ENCODE measurements at places on chromosomes 16 and 17.
A peak's percentile ranks its signal among the peaks of the same experiment; 100 is the strongest.

GRCh38 chr16:50719401-50720337, 22.2 kb upstream of the CYLD start:
- DNase-seq: no peak

- no peak for DNase-seq
Measured at GRCh38 chr16:54579106-54579728, 292.6 kb upstream of the IRX3 start.

GRCh38 chr17:30950669-30951399, 20.0 kb upstream of the RNF135 start:
- DNase-seq: no peak

DNA sequence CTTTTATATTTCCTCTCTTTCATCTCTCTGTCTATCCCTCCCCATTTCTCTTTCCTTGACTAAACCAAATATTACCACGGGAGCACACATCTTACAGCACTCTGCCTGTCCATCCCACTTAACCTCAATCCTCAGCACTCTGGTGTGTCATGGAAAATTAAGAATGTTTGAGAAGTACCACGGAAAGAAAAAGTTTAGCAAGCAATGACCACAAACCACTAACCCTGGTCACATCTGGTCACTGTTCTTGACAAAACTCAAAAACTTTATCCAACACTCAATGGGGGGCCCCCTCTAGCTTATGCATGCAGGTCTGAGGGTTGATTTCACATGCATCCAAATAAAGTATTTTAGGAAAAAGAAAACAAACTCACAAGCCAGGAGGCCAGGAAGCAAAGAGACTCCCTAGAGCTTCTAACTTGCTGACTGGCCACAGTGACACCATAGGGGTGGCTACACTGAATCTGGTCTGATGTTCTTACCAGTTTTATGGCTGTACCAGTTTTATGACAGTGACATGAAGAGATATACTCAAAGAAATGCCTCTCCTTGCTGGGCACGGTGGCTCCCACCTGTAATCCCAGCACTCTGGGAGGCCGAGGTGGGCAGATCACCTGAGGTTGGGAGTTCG, 229.2 kb downstream of the STX8 start:
- no peak for DNase-seq

GRCh38 chr17:36602924-36603384, 1.6 kb downstream of the MRM1 start:
- no peak for DNase-seq

DNA sequence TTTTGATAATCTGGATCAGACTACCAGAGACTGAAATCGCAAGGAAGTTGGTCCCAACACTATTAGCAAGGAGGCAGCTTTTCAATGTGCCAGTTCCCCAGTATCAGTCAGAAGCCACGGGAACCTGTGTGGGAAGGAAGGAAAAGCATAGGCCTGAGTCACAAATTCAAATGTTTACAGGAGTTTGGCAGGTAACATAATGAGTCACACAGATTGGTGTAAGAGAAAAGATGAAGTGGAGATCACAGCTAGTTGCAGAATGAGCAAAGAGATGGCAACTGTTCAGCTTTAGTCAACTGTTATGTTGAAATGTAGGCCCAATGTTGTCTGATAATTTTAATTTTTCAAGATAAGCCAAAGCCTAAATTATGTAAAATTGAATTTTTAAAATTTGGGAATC, 28.1 kb upstream of the ITGA2B start:
- no peak for DNase-seq

- DNase-seq: no peak
Measured at GRCh38 chr17:78917451-78918275, 7.5 kb downstream of the TIMP2 start.

- no peak for DNase-seq
Measured at GRCh38 chr16:53712065-53712464, 8.1 kb downstream of the FTO start.

DNA sequence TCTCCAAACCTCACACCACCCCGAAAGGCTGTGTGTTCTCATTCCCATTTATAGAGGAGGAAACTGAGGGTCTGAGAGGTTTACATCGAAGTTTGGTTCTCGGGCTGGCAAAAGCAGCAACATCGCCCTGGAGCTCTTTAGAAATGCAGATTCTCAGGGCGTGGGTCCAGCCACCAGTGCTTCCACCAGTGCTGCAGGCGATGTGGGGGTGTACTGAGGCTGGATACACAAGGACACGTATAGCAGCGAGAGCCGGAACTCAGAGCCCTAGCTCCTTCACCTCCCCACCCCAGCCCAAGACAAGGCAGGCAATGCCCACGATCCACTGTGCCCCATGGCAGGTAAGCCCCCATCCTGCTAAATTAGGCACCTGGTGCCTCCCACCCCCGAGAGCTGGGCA, 5.9 kb downstream of the GPRC5B start:
- no peak for DNase-seq

DNA sequence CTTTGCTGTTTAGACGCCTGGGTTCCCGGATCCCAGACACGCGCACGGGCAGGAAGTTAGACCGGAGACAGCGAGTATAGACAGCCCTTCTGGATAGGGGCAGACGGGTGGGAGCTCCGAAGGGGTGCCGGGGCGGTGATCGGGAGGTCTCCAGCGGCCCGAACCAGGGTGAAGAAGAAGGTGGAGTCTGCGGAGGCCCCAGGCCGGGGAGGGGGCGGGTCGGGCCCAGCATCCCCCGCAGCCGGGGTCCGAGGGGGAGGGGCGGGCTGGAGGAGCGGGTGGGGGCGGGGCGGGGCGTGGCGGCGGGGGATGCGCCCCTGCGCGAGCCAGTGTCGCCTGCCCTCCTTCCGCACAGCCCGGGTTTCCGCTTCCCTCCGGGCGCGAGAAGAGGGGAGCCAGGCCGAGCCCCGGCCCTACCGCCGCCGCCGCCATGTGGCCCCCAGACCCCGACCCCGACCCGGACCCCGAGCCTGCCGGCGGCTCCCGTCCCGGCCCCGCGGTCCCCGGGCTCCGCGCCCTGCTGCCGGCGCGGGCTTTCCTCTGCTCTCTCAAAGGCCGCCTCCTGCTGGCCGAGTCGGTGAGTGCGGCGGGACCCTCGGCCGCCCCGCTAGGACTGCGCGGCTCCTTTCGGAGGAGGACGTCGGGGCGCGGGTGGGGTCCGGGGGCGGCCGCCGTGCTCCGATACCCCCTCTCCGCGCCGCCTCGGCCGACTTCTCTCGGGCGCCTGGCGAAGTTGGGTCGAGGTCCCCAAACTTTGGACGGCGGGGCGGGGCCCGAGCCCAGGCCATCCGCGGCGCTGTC, at the start of gene CMTM3:
TSS of gene CMTM3 (plus strand) at position 329 of the 801 bp plus-strand sequence. CDS start at position 431, 102 bp downstream.
- DNase-seq: no peak

GRCh38 chr17:77606865-77607210, 351.7 kb upstream of the TNRC6C start:
- no peak for DNase-seq

DNA sequence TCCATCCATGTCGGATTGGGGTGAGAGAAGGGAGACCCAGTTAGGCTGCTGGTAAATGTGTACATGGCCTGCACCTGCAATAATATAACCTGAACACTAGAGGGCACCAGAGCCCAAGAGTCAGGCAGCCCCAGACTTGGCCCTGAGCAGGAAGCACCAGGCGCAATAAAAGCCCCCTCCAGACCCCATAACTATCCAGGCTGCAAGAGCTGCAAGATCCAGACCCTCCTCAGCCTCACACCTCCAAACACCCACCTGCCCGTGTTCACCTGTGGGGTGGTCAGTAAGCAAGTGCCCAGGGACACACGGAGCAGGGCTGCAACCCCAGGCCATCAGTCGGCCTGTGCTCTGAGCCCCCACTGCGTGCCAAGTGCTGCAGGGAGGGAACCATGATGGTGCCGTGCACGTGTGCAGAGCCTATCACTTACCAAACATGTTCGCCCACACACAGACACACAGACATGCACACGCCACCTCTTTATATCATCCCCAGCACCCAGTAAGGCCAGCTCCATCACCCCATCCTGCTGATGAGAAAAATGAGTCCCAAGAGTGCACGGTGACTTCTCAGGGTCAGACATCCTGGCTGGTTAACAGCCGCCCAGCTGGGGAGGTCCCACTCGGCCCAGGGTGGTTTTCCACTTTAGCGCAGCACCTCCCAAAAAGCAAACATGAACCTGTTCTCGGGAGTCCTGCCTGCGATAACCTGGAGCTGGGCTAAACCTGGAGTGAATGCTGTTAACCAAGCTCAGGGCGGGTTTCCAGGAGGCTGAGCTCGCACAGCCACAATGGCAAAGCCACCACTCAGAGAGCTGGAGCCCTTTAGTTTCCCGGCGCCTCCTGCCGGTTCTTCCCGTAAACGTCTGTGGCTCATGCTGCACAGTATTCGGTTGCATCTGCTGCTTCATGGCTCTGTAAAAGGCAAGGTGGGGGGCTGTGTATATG, 439.8 kb downstream of the SOX9 start:
- no peak for DNase-seq

- DNase-seq: no peak
Measured at GRCh38 chr16:1607971-1608370, 3.9 kb downstream of the IFT140 start.

DNA sequence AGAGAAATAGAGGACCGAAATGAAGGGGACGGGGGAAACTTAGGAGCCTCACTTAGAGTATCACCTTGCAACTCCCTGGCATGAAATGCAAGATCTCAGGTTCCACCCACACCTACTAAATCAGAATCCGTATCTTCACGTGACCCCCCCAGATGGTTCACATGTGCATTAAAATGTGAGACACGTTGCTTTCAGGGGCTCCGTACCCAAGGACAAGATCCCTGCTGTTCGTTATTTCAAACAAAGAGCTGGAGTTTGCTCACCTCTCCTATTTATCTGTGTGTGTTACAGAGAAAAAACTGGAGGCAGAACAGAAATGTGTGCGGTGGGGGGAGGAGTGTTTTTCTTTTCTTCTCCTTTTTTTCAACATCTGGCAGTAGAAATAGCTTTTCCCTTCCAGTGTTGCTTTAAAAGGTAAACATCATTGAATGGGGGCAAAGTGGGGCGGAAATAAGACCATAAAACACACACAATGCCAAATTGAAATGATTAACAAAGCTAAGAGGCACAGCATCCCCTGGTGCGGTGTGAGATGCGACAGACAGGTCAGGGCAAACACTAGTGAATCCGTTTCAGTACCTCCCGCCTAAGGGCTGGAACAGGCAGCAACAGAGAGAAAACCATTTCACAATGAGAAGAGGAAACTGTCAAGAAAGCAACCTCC, 145.4 kb downstream of the SOX9 start:
- no peak for DNase-seq

DNA sequence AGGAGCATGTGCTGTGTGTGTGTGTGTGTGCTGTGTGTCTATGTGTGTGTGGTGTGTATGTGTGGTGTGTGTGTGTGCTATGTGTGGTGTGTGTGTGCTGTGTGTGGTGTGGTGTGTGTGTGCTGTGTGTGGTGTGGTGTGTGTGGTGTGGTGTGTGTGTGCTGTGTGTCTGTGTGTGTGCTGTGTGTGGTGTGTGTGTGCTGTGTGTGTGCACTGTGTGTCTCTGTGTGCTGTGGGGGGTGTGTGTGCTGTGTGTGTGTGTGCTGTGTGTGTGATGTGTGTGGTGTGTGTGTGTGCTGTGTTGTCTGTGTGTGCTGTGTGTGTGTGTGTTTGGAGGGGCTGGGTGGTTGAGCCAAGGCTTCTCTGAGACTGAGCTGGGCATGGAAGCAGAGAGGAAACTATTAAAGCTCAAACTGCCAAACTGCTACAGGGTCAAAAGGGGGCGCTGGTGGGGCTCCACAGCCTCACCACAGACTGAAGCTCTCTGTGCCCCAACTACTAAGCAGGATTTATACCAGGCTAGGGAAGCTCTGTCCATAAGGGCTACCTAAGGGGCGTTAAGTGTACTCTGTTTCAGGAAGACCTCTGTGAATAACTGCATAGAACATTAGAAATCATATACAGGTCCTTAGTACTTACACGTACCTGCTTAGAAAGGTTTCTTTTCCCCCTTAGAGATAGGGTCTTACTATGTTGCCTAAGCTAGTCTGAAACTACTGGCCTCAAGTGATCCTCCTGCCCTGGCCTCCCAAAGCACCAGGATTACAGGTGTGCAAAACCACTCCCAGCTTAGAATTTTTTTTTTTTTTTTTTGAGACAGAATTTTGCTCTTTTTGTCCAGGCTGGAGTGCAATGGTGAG, 27.8 kb upstream of the GHDC start:
- DNase-seq: peak; percentile 2

GRCh38 chr17:10055262-10055975, 143.0 kb downstream of the GAS7 start:
- DNase-seq: no peak

GRCh38 chr17:58210922-58211321, 8.1 kb downstream of the MKS1 start:
- no peak for DNase-seq

GRCh38 chr17:64139542-64139941, 9.6 kb upstream of the ERN1 start:
- no peak for DNase-seq

DNA sequence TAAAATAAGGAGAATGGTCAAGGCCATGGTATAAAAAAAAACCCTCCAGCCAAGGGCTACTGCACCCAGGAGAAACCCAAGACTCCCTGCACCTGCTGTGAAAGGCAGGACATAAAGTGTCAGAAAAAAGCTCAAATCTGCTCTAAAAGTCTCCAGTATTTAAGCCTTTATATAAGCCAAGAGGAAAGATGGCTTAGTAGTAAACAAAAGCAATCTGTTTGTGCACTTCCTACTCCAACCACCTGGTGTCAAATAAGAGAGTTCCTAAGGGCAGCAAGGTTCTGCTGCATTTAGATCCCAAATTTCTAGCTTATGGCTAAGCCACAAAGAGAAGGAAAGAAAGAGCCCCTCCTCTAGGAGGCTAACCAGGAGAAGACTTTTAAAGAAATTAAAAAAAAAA, 20.6 kb downstream of the ACSM1 start:
- DNase-seq: no peak

DNA sequence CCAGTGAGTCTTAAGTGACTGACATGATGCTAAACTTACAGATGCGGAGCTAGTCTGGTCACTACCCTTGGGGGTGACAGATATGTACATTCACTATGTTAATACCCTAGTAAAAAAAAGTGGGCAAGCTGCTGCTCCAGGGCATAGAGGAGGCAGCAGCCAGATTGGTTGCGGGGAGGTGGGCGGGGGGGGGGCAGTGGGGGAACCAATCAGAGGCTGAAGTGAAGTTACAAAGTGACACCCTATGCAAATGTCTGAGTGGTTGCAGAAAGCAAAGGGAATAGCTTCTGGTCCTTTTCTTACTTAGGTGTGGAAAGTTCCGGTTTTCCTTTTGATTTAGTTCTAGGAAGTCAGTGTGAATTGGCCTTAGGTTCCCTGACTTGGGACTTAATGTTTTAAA, 12.1 kb downstream of the NDEL1 start:
- DNase-seq: no peak

GRCh38 chr17:10605221-10605783, 51.8 kb downstream of the MYH3 start:
- no peak for DNase-seq

GRCh38 chr17:71055128-71055527, 885.8 kb downstream of the KCNJ2 start:
- DNase-seq: no peak

GRCh38 chr17:83203073-83203471, 123.7 kb downstream of the METRNL start:
- peak; percentile 86 for DNase-seq

- DNase-seq: no peak
Measured at GRCh38 chr17:50582741-50583140, 22.2 kb downstream of the CACNA1G start.

GRCh38 chr16:70689970-70690891, 4.4 kb upstream of the MTSS2 start:
- no peak for DNase-seq
